ENCODE measurements at places on chromosomes 7 and 10.

- no peak for DNase-seq
Observed at GRCh38 chr10:6346631-6347030, 143.9 kb downstream of the PFKFB3 start.

DNA sequence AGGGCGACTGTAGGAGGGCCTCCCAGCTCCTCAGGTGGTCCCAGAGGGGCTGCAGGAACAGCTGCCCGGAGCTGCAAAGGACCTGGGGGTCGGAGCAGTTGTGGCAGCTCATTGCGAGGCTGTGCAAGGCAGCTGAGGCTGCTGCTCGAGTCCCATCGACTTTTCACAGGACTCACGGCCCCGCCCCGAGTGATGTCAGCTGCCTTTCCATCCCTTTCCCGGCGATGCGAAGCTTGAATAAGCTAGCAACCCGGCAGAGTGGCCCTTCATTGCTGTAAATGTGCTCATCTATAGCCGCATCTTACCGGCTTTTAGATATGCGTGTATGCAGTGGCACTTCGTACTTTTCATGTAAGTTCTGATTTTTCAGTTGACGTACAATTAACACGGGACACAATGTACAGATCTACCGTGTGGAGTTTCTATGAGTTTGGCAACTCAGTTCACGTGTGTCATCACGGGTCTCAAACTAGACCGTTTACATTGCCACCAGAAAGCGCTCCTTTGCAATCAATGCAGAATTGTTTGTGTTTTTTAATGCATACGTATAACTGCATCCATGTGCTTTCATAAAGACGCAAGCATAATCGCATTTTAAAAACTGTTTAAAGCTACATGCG, at the start of gene CH25H:
Gene CH25H (minus strand): TSS at position 137 of the 620 bp plus-strand sequence. CDS start 25 bp downstream, at position 112.
- DNase-seq, result no peak

- DNase-seq, result no peak
Observed at GRCh38 chr10:120897343-120897742, 46.2 kb downstream of the WDR11 start.

DNA sequence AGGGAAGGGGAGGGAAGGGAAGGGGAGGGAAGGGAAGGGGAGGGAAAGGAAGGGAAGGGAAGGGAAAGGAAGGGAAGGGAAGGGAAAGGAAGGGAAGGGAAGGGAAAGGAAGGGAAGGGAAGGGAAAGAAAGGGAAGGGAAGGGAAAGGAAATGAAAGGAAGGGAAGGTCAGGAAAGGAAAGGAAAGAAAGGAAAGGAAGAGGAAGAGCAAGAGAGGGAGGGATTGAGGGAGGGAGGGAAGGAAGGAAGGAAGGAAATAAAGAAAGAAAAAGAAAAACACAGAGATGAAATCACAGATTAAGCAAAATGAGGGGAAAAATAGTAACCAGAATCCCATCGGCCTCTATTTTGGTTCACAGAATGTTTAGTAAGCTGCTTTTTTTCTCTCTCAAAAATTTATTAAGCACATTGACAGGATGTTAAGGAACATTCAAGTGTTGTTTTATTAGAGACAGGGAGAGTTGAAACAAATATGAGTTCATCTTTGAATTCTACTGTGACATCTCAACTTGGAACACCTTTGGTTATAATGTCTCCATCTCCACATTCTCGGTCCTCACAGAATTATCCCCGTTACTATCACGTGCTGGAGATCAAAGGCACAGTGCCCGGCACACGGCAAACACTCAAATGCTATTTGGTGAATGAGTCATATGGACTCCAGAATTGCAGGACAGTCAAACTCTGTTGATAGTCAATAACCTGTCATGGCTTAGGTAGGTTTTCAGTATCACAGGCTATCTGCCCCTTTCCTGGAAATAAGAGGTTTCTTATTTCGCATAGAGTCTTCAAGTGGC, 52.4 kb downstream of the ABCB1 start:
- DNase-seq, result no peak

- no peak for DNase-seq
Observed at GRCh38 chr10:131174651-131175540, 136.6 kb downstream of the TCERG1L start.

- no peak for DNase-seq
Observed at GRCh38 chr10:13067431-13067830, 32.5 kb upstream of the OPTN start.

DNA sequence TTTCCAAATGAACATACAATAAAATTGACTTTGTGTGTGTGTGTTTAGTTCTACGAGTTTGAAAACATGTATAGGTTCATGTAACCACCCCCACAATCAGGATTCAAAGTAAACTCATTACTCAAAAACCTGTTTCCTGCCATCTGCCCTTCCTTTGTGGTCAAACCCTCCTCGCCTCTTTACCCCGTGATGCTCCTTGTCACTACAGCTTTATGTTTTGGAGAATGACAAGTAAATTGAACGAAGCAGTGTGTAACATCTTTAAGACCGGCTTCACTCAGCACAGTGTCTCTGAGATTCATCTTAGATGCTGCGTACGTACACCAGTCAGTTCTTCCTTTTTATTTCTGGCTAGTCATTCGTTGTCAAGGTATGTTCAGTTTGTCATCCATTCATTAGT, 54.6 kb upstream of the MKI67 start:
- no peak for DNase-seq

DNA sequence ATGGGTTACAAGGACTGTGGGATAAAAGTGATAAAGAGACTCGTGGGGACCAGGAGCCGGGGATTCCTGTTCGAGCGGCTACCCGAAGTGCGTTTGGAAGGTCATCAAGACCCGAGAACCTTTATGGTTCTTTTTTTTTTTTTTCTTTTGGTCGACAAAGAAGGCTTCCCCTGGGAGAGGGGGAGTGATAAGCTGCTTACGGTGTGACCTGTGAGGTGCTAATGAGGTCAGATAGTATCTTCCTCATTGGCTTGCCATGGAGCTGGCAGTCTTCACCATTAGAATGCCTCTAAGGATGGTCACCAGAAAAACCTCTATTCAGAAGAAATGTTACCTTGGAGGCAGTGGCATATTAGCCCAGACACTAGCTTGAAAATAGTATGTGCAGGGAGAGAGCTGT, 92.3 kb upstream of the STEAP4 start:
- DNase-seq, result no peak

DNA sequence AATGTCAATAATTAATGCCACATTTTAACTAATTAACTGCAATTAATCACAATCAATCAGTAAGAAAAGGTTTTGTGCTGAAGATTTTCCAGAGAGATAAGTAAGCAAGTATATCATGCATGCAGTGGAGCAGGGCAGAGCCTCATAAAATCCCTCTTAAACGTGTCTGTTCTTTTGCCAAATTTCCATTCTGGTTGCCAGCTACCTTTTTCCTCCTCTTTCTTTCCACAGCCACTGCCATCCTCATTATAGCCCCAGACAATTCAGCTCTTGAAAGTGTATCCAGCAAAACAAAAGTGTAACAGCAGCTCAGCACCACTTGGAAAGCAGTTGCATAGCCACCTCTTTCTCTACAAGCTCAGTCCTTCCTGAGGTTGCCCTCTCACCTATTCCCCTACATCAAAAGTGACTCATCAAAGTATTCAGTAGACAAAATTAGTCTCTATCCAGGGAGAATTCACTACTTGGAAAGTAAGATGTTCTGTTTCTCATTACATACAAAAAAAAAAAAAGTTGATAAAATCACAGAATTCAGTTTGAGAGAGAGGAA, 26.9 kb upstream of the EPHB6 start:
- no peak for DNase-seq

GRCh38 chr10:70312972-70313371, 29.2 kb upstream of the NPFFR1 start:
- DNase-seq, result no peak

GRCh38 chr10:23384364-23384763, 39.8 kb upstream of the C10orf67 start:
- no peak for DNase-seq

DNA sequence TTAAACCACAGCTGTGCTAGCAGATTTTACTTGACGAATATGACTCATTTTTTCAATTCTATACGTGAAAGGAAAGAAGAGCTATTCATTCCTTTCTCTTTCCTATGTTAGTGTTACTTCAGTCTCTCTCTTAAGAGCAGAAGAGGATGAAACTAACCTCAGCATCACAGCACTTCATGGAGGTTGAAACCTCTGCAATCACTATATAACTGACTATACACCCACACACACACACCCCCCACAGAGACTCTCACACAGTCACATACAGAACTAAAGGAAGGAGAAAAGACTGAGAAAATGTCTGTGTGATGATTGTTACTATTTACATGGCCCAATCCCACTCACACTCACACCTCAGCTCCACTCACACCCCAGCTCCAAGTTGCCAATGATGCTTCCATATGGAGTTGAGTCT, 104.2 kb downstream of the KIF20B start:
- DNase-seq, result no peak

- DNase-seq, result no peak
Observed at GRCh38 chr7:92633211-92633906, 43.2 kb upstream of the FAM133B start.

DNA sequence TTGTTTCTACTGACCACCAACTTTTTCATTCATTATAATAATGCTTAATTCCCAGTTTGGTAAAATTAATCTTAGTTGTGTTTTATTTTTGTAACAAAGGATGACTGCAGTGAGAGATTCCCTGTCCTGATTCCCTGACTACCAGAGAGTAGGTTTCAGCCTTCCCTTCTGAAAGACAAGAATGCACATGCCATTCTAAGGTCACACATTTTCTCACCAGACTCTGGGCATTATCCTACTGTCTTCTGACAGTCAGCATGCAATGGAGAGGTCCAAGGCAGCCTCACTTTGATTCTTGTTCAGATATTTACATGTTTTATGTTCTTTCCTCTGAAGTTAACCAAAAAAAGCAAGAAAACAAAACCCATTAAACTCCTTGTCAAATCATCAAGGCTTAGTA, 372.7 kb upstream of the CDC14C start:
- DNase-seq, result no peak

DNA sequence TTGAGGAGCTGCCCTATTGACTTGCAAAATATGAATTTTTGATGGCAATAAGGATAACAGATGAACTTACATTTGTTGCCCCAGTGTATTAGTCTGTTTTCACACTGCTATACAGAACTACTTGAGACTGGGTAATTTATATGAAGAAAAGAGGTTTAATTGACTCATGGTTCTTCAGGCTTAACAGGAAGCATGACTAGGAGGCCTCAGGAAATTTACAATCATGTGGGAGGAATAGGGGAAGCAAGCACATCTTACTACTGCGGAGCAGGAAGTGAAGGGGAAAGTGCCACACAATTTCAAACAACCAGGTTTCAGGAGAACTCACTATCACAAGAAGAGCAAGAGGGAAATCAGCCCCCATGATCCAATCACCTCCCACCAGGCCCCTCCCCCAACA, 57.9 kb downstream of the ZNF22 start:
- DNase-seq, result no peak

GRCh38 chr10:12500381-12501303, 151.3 kb downstream of the CAMK1D start:
- no peak for DNase-seq

DNA sequence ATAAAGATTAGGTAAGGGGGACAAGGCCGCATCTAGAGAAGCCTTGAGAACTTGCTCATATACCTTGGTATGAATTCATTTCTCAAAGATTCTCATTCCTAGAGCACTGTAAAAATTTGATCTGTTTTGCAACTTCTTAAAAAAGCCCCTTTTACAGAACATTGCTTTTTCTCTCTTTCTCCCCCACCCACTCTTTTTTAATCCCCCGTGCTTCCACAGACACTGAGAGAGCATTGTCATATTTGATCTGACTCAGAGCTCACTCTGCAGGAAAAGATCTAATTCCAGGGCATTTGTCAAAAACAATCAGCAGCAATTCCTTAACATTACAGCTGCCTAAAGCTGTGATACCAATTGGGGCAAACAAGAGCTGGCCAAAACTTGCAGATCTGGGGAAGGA, 92.0 kb downstream of the ARHGAP22 start:
- no peak for DNase-seq

GRCh38 chr7:130793855-130794618, 60.0 kb upstream of the KLF14 start:
- DNase-seq, result no peak

GRCh38 chr10:71998840-71999194, 34.6 kb downstream of the CHST3 start:
- no peak for DNase-seq

DNA sequence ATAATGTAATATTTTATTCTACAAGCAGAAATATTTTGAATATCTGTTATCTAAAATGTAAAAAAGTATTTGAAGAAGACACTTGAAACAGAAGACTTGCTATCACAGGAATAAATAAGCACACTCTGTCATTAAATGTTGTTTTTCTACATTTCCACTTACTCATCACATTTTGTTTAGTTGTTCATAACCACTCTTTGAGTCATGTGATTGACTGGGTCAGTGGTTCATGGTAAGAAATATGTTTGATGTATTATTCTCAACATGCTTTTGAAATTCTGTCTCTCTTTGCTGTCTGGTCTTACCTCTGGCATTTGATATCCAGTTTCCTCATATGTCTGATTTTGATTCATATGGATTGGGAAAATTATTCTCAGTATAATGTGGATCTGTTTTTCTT, 171.8 kb downstream of the SUGCT start:
- no peak for DNase-seq

DNA sequence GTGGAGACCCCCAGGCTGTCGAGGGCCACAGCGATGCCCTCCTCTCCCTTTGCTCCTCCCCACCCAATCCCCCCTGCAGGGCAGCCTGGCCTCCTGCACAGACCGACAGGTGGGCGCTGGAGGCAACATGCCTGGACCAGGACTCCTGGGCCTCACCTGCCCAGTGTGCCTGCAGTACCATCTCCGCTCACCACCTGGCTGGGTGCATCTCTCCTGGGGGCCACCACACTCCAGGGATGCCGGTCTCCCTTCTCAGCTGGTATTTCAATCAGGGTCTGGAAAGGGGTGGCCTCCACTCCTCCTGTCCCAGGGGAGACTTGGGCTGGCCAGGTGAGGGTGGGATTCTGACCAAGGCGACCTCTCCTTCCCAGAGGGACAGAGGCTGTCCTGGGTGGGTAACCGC, 17.2 kb upstream of the CFAP46 start:
- no peak for DNase-seq

DNA sequence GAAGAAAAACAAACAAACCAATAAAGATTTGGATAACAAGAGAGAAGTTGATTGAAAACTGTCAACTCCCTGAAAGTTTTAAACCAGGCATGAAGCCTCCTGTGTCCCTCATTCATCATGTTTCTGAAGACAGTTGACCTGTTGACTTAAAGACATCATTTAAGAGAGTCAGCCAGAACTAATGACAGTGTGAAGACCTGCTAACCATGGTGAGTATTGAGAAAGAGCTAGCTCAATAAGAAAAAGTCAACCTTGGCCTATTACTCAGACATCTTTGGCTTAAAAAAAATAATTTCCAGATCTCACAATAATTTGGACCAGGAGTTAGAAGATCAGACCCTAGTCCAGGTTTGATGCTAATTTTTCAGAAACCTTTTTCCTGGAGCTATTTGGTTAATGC, 45.3 kb upstream of the ANKRD1 start:
- DNase-seq, result no peak

- DNase-seq, result no peak
Observed at GRCh38 chr10:77944519-77944918, 18.0 kb upstream of the DLG5 start.

- no peak for DNase-seq
Observed at GRCh38 chr7:29495653-29496052, 68.0 kb upstream of the PRR15 start.

GRCh38 chr10:127905848-127906261, 1.0 kb upstream of the PTPRE start:
- DNase-seq, result no peak

GRCh38 chr7:119935418-119936025, 337.5 kb upstream of the KCND2 start:
- DNase-seq, result no peak
